Stimulated activated CD4-positive, alpha-beta T cell treated with anti-CD3 and anti-CD28 coated beads, Interleukin-15, amount 100 ng/mL, for 1 hour (primary cell): ENCODE measurements at places on chromosomes 12 and 14.

DNA sequence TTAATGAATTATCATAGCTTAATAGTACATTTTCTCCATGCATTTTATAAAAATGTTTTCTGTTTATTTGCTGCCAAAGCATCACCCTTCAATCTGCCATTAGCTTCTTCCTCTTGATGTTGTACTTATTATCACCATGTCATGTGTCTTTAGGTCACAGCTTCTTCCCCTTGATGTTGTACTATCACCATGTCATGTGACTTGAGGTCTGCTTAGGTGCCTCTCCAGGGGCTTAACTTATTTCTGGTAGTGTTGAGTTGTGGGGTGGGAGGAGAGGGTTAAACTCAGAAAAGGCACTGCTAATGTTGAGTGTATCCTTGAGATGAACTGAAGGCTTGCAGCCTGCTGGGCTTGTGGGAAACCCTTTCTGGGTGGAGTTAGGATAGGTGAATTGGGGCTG, 87.8 kb downstream of the DAAM1 start:
- DNase-seq, result no peak

- DNase-seq, result no peak
Measured at GRCh38 chr12:125824276-125824675, 759.0 kb downstream of the AACS start.

GRCh38 chr12:110597885-110598284, 14.8 kb upstream of the PPTC7 start:
- no peak for DNase-seq

DNA sequence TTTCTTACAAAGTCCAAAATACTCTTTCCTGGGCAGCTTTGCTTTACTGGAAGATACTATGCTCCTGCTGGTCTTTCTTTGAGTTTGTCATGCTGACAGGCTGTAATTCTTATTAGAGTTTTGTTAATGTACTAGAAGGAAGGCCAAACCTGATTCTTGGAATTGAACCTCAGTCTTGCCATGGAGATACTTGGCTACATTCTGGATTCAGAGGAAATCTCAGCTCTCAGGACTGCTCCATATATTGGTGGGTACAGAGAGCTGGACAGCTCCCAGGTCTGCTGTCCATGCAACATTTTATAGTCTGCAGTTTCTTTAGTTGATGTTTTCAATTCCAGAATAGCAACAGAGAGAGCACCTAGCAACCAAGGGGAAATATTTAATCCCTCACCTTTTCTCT, 363.1 kb upstream of the STXBP6 start:
- DNase-seq, result no peak

DNA sequence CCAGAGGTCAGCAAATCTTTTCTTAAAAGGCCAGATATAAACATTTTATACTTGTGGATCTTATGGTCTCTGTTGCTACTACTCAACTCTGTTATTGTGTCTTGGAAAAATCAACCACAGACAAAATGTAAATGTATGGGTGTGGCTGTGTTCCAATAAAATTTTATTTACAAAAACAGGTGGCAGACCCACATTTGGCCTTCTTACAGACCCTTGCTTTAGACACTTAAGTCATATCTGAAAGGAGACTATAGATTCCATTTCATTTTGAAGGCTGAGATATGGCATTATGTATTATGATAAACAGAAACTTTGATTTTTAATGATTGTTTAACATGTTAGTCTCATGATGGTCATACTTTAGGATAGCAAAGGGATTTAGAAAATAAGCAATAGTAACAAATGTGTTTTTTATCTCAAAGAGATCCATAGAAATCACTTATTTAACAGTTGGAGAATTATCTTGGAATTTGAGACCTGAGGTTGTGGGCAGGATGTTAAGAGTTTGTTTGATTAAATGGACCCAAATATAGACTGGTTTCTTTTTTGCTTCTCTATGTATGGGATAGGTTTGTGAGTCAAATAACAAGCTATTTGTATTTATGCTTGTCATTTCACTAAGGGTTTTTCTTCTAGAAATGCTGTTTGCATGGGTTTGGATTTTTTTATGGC, 51.2 kb downstream of the PPFIBP1 start:
- no peak for DNase-seq

DNA sequence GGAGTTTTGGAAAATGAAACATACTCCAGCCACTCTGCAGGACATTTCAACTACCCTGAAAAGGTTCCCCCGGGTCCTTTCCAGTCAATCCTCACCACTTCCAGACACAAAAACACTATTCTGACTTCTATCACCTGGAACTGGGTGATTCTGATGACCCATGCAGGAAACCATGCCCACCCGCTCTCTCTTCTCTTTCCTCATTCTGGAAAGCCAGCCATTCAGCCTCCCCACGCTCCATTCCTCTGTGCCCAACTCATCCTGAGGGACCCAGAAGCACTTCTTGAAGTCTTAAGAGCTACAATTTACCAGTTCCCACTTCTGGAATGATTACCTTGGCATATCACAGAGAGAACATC, 3.2 kb downstream of the CCDC88C start:
- no peak for DNase-seq

DNA sequence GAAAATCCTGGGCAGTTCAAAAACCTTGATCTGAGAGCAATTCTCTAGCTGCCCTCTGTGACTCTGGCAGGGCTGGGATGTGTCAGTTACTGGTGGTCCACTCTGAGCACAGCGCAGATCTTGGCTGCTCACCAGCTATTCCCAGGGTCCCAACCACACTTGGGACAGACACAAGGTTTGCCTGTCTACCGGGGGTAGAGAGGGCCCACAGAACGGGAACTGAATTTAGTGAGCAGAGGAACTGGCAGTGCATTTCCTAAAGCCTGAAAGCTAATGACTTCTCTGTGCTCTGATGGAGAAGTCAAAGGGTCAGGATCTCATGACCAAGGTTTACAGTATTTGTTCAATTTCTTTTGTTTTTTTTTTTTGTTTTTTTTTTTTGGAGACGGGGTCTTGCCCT, 2.6 kb downstream of the PDE6H start:
- DNase-seq, result no peak

DNA sequence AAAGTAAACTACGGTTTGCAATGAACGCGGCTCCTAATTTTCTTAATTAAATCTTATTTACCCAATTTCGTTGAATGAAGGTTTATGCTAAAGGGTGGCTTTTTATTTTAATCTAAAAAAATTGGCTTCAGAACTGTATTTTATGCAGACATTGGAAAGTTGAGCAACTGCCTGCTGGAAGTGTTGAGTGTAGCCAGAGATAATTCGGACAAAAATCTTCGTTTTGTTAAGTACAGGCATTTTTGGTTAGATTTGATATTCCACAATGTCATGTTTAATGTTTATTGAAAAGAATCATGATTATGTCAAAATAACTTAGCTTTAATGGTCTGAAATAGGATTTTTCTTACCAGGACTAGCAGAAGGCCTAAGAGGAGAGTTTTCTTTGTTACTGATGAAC, 875 bp downstream of the IRAK3 start:
- DNase-seq, result no peak

DNA sequence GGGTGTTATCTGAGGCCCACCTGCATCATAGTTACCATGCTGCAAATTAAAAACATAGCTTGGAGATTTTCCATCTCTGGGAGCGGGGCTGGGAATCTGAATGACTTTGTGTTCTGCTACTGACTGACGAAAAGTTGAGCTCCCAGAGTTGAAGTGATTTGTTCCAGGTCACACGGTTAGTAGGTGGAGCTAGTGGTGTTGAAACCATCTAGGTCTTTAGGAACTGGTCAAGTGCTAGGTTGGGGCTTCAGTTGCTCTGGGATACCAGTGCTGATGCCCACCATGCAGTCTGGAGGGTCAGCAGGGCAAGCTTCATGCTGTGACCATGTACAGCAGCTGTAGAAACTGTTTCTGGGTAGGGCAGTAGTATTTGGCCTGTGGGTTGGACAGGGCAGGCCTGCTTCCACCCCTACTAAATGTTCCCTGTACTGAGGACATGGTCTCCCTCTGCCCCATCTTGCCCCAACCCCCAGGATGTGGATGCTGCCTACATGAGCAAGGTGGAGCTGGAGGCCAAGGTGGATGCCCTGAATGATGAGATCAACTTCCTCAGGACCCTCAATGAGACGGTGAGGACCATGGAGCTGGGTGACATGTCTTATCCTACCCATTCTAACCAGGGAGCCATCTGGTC, 5.3 kb downstream of the KRT7 start:
- no peak for DNase-seq

DNA sequence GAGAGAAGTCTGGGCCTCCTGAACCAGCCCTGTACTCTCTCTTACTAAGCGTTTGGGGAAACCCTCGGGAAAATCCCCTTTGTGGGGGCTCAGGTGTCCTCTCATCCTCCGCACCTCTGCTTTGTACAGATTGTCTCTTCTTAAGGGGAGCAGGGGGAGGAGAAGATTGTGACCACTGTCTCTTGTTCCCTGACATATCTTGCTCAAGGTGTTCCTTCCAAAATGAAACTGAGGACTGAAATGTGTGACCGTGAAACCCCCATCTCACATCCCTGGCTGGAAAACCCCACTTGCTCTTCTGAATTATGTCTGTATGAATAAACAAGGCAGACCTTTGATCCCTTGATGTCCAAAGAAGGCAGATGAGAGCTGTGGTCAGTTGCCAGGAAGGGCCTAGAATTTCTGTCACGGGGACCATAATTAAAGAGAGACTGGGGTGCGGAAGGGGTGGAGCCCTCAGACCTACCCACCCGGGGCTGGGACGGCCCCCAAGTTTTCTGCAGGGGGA, 369.8 kb downstream of the AACS start:
- DNase-seq, result no peak

DNA sequence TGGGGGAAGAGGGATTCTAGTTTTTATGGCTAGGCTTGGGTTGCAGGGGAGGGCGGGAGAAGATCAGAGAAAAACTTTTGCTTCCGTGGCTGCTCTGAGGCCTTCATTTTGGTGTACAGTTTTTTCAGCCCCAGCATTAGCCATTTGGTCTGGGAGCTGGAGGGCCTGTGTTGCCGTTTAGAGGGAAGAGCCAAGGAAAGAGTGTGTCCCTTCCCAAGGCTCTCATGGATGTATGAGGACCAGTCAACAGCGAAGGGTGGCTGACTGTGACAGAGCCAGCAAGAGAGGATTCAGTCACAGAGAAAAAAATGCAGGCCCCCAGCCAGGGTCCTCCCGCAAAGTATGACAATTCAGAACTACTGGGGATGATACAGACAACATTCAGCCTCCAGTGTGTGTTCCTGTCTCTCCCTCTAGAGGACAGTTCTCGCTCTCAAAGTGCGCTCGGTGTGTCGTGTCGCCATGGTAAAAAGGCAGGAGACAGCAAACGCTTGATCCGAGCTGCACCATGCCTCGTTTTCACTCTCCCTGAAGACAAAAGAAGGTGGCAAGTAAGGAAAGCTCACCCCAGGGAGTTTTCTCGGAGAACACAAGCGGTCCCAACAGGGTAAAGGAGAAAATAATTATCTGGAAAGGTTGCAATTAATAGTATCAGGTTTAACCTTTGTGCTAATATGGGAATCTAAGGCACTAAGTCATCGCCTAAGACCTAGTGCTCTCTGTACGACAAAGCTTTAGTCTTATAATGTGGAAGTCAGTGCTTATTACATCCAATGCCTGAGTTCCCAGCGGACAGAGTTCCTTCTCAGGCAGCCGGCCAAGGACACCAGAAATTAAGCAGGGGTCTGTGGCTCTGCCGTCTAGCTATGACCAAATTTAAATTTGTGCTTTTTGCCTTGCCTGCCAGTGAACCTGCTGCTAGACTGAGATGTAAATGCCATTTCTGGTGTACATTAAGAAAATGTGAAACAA, 157.3 kb upstream of the PLXNC1 start:
- DNase-seq, result no peak

DNA sequence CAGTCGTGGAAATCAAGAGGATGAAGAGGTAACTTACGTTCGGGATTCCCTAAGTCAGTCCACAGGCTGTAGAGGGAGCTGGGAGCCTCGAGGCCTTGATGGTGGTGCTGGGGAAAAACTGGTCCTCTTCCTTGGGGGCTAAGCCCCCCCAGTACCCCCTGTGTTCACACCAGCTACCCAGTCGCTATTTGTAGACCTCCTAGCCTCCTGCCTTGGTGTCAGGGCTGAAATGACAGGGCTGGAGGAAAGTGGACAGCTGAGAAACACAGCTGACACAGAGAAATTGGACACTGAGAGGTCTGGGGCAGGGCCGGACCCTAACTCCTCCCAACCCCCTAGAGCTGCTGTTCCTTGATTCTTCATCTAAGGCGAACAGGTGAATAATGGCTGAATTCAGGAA, at the start of gene STAC3:
TSS of gene STAC3 (minus strand) at position 232 of the 400 bp plus-strand sequence. CDS start 1,551 bp downstream, outside the sequence.
- no peak for DNase-seq

DNA sequence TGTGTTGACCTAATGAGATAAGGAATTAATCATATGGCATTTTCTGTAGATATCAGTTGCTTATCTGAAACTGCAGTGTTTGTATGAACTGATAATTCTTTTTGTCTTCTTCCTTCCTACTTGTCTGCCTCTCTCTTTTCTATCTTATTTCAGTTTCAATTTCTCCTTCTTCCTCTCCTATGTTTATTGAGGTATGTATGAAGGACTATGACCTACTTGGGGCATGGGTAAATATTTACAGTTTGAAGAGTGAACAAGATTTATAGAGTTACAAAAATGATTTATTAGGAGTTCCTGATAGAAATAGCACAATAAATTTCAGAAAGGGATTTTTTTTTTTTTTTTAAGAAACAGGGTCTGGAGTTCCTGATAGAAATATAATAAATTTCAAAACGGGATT, 88.7 kb upstream of the MUCL1 start:
- DNase-seq, result no peak

DNA sequence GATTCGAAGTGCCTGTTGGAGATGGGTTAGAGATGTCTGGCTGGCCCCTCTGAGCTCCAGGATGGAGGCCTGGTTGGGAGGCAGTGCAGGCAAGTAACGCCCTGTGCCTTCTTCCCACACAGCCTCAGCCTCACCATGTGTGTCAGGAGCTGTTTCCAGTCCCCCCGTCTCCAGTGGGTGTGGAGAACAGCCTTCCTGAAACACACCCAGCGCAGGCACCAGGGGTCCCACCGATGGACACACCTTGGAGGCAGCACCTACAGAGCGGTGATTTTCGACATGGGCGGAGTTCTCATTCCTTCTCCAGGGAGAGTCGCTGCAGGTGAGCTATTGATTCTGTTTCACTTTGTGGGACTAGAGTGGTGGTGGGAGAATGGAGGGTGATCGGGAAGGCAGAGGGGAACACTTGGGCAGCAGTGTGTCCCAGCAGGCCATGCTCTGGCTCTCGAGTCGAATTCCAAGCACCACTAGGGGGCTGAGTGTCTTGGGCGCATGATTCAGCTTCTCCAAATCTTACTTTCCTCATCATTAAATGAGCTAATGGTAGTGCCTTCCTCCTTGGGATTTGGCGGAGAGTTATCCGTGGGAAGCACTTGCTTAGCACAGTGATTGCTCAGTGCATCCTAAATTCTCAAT, 6.8 kb downstream of the ACAD10 start:
- no peak for DNase-seq

GRCh38 chr12:132955094-132956010, 754 bp downstream of the ZNF605 start:
- DNase-seq, result no peak

DNA sequence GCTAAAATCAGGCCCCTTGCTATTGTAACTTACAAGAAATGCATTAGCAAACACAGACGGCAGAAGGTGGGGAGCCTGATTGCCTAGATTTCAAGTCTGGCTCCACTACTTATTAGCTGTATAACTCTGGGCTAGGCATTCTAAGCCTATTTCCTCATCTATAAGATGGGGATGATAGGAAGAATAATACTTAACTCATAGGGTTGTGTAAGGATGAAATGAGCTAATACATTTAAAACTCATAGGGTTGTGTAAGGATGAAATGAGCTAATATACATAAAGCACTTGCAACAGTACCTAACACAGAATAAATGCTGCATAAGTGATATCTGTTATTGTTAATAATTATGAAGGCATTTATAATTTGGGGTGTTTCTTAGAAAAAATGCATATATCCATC, 60.1 kb upstream of the DIO2 start:
- DNase-seq, result no peak

- DNase-seq, result no peak
Measured at GRCh38 chr12:58592475-58593207, 327.7 kb downstream of the LRIG3 start.

GRCh38 chr14:90630171-90630806, 185.9 kb downstream of the TTC7B start:
- no peak for DNase-seq
